NCI-H1436 (cell line): ENCODE measurements at places on chromosomes 12 and 14.

- no peak for DNase-seq
Measured at GRCh38 chr12:100963381-100963780, 168.8 kb downstream of the ANO4 start.

DNA sequence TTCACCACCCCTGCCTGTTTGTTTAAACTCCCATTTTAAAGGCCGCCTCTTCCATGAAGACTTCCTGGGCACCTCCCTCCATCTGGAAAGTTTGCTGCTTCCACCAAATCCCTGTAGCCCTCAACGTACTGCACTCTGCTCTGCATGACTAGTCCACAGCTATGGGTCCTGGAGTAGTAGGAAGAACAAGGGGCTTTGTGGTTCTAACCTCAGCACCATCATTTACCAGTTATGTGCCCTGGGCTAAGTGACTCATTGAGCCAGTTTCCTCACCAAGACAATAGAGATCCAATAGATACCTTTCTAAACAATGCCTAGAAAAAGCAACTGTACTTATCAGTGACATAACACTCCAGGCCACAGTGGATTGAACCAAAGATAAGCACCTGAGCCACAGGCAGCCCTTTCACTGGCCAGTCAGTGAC lies 8.5 kb upstream of the LTBP2 start:
- no peak for DNase-seq

- peak; percentile 73 for DNase-seq
Measured at GRCh38 chr12:100668945-100669536, 95.6 kb downstream of the GAS2L3 start.

DNA sequence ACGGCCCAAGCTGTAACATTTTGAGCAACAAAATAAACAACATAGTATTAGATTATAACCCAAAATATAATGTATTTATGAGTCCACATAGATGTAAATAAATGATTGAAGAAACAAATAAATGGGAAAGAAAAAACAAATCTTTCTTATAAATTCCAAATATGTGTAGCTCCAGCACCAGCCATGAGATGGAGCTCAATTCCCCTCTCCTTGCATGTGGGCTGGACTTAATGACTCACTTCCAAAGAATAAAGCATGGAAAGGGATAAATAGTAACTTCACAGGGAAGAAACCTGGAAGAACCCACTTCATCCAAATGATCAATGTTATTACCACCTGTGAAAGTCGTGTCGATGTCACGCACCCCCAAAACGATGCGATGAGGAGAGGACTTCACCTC lies 158.8 kb downstream of the RPAP3 start:
- DNase-seq = no peak

DNA sequence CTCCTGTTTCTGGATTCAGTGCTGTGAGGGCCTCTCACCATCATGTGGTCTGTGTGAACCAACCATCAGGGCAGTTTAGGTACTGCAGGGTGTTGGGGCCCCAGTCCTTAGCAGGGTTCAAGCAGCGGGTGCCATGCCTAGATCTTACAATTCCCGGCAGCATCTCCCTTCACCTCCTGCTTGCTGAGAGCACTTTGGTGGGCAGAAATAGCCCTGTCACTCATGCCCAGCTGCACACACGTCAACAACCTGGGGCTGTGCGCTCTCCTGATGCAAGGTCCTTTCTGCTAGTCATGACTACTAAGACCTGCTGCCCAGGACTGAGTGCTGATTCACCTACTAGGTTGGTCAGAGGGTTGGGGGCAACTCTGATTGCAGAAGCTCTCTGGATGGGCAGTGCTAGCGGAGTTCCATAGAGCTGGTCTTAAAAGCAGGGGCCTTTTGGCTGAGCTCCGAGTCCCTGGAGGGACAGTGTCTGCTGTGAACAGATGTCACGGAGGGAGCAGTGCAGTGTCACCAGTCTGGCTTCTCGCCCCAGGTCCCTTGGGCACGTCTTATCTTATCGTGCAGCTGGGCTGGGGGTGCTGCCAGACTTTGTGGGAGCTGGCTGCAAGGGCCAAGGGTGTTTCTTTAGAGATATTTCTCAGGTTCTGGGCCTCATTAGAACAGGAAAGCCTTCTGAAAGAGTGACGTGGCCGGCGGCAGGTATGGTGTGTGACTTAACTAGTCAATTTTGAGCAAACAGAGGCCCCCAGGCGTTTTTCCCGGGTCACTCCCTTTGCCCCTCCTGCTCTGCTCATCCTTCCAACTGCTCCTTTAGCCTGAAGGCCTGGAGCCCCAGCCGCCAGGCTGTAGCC lies 71.8 kb downstream of the NINJ2 start:
- no peak for DNase-seq

DNA sequence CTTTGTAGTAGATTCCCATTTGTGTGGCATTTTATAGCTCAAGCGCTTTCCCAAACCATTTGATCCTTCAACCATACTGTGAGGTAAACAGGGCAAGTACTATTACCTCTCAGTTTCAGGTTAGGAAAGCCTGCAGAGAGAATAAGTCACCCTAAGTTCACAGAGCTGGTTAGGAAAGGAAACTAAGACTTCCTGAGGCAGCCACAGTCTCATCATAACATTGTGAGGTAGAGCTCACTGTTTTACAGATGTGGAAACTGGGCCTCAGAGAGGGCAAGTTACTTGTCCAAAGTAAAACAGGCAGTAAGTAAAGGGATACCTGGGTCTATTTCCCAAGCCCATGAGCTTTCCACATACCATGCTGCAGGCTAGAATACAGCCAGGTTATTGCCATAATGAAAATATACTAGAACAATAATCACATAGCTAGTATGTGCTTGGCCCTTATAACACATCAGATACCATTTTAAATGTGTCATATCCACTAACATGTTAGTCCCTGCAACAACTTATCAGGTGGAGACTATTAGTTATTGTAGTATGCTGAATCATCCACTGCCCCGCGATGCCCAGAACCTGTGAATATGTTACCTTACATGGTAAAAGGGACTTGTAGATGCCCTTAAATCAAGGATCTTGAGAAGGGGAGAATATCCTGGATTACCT lies 150.9 kb upstream of the GRIP1 start:
- no peak for DNase-seq

DNA sequence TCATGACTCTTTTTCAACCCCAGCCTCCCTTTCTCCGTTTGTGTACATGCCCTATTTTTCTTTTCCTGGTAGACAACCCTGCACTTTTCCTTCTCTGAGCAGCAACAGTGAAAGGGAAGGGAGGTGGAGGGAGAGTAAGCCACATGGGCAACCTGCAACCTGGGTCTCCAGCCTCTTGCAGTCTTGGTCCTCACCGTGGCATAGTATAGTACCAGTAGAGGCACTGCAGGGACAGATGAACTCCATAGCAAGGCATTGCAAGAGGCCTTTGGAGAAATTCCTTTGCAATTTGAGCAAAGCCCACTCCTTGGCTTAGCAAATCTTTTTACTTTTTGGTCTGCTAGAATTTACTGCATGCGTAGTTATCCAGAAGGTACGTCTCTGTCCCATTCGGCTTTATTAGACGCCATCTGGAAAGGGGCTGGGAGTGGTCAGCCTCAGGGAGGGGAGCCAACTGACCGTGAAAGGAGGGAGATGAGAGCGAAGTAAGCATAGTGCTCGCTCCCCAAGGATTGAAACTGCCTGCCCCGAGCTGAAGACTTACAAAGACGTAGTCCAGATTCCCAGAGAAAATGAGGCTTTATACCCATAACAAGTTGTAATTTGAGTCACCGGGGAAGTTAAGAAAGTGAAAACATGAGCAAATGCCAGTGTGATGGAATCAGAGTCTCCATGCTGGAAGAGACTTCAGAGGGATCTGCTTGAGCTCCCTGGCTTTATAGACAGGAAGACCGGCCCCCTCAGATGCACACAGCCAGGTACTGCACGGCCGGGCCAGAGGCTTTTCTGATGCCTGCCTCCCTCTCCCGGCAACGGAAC lies 332.0 kb downstream of the CACNA1C start:
- DNase-seq = no peak

DNA sequence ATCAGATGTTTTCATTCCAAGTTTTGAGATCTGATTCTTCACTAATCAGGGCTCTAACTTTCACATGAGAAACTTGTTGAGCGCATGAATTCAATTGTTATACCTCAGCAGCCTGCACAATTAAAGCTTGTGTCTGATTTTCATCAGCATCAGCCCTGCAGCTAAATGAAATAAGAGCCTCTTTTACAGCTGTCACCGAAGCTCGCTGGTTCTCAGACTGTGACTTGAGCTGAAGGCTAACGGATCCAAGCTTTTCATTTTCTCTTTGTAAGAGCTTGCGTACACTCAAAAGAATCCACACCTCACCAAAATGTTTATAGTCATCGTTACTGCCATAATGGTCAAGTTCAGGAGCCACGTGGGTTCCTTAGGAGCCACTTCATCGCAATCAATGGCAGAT lies 65.5 kb upstream of the BEGAIN start:
- no peak for DNase-seq

GRCh38 chr14:95206534-95206933 lies 49.2 kb upstream of the DICER1 start:
- DNase-seq = no peak

GRCh38 chr12:110373025-110373424 lies 30.5 kb downstream of the ANAPC7 start:
- DNase-seq = no peak

GRCh38 chr14:100776681-100777365 lies 49.1 kb upstream of the MEG3 start:
- DNase-seq = no peak

DNA sequence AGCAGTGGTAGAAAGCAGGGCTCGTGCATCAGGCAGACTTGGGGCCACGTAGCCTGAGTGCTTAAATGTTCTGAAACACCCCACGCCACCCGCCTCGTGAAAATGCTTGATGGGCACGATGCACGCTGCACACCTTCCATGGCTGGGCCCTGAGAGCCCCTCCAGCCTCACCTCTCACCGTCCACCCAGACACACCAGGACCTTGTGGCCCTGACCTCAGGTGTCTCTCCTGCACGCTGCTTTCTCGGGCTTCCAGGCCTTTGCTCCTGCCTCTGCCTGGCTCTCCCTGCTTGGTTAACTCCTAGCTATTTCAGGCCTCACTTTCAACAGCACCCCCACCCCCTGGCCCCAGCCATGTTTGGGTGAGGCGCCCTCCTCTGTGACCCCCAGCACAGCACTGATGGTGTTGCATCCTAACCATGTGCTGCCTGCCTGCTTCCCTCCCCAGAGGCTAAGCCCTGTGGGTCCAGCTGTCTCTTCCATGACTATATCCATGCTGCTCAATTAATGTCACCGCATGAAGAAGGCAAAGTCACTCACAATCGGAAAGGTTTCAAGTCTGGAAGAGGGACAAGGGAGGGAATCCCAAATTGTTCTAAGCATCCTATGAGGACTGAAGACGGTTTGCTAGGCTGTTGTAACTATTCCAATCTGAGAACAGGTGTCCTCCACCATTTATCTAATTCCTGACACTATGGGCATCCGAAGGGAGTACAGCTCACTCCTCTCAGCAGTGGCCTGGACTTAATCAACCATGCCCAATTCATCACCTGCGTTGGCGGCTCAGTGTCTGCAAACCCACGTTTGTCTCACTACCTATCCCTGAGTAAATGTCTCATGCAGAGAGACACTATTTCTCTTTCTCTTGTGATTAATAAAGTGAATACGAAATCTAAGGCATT lies 82.2 kb downstream of the CCDC88C start:
- DNase-seq = no peak

DNA sequence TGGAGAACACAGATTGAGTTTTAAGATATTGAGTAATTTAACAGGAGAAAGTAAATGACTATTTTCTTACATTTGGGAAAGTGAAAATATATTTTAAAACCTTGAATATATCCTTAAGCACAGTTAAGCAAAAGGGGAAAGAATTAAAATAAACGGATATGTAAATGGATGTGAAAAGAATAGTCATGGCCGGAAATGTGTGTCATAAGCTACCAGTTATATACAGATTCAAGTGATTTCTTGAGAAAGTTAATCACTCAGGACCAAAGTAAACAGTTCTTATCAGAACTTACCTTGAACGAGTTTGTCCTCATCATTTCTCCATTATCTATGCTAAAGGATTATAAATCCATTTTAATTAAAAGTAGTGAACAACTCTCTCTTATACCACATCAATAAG lies 33.4 kb downstream of the C12orf75 start:
- DNase-seq = no peak

- no peak for DNase-seq
Measured at GRCh38 chr14:53640695-53641094, 315.9 kb downstream of the BMP4 start.

DNA sequence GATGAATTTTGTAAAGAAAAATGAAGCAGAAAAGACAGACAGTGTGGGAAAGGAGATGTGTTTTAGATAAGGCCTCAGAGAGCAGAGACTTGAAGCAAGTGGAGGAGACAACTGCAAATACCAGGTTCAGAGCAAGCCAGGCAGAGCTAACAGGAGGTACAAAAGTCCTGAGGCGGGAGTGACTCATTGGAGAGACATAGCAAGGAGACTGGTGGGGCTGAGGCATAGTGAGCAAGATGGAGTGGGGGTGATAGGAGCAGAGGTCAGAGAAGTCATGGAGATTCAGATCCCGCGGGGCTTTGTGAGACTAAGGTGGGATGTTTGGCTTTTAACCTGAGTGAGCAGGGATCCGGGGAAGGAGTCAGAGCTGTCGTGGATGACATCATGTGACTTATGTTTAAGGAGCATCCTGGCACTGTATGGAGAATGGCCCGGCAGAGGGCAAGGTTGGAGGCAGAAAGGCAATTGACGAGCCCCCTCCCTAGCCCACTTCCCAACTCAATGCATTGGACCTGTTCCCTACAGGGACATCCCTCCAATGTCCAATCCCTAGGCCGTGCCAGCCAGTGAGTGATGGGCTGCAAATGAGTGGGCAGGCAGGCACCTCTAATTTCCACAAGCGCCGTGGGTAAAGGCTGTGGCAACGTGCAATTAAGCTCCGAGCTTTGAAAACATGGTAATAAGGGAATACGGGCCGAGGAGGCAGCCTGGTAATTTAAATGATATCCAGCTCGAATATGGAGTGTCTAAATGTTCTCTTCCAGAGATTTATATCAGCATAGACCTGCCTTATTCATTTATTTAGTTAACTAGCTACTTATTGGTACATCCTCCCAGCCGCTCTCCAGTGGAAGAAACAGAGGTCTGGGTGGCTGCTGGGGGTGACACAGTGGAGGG lies 206.8 kb upstream of the LHX5 start:
- DNase-seq = no peak

DNA sequence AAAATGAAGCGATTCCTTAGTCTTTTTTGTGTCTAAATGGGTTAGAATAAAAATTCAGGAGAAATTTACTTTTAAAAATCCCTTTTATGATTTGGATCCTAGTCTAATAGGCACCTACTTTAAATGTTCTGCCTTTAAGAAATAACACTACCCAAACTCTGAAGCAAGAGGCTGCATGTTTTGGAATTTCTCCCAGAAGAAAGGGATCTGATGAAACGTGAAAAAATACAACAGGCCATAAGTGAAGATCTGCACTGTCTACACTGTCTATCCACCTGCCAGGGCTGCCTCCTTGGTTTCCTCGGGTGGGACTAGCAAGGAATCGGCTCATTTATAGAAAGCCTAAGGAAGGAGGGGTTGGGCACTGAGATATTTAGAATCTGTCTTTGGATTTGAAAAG lies 22.1 kb downstream of the ACVR1B start:
- DNase-seq = no peak

DNA sequence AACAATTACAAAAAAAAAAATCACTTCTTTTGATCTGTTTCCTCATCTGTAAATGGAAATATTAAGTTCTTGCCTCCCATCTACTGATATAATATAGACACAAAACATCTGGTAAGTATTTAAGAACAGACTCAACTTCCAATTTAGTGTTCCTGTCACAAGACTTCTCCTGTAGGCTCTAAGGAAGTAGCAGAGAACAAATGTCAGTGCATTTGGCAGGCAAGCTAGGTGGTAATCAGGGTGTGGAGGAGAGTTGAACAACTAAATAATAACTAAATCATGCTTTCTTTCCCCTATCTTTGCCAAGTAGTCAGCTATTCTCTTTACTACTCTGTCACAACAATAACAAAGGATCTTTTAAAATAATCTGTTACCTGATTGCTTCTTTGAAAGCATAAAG lies 22.1 kb downstream of the BAZ1A start:
- no peak for DNase-seq
